ENCODE measurements at places on chromosomes 4 and X.
A peak's percentile ranks its signal among the peaks of the same experiment; 100 is the strongest.

- no peak for DNase-seq
These were observed 73.5 kb downstream of the FAM47B start for GRCh38 chrX:35016051-35016450.

DNA sequence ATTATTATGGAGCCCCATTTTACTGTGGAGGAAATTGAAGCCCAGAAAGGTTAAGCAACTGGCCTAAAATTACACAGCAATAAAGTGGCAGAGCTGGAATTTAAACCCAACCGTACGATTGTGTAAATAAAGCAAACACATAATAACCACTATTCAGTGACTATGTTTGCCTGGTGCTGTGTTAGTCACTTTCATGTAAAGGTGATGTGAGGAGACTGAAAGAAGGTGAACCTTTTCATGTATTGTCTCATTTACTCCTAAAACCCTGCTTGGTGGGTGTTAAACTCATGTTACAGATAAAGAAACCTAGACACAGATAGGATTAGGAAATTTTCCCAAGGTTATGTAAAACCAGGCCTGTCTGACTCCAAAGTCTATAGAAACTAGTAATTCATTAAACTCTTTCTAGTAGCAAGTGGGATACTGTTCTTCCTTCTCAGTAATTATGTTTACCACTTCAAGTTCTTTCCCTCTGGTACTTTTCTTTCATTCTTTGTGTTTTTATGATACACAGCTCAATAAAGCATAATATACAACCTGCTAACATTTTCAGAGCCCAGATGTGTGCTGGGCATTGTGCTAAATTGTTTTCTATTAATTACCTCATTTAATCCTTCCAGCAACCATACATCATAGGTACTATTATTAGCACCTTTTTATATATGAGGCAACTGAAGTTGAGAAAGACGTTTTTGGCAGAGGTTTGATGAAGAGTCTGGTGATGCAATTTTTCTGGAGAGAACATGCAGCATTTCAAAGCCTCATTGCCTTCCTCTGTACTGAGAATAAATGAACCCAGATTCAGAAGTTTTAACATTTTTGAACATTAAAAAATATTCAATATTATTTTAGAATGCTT, 202.7 kb downstream of the SPRY1 start:
- DNase-seq: no peak

- no peak for DNase-seq
These were observed 73.9 kb upstream of the TAF9B start for GRCh38 chrX:78213331-78213730.

- no peak for DNase-seq
These were observed at the start of gene GRIA3 for GRCh38 chrX:123184219-123184865. Gene GRIA3 (plus strand): TSS chrX:123184278. CDS start chrX:123184536, 258 bp downstream.

DNA sequence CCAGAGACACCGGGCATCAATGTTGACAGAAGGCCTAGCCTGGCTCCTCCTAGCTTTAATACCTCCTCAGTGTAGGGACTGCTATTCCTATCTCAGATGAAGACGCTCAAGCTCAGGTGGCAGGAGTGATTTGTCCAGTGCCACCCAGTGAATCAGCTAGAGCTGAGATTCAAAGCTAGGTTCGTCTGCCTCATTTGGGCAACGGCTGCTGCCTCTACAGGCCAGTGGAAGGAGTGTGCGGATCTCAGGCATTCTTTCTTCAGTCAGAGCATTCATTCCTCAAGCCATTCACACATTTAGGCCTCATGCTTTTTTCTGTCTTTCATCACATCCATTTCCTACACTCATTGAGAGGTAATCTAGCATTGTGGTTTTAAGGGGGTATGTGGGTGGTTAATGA, 7.3 kb downstream of the TSR2 start:
- DNase-seq: no peak

- DNase-seq: no peak
These were observed 7.8 kb upstream of the ZBTB33 start for GRCh38 chrX:120242813-120243212.

DNA sequence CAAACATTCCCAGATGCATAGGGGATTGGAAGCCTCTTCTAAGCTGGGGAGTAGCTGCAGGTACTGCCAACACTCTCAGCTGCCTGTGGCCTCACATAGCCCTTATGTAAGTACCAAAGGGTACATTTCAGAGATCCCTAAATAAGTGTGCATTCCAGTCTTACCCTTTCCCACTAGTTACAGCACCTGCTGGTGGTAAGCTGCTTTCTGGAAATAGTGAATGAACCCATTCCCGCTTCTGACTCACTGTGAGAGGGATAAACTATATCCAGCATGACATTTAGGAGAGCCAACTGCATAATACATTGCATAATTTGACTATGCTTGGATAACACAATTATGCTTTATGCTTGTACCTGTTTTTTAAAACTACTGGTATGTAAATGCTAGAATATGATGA, 149.0 kb downstream of the FAM13A start:
- no peak for DNase-seq

DNA sequence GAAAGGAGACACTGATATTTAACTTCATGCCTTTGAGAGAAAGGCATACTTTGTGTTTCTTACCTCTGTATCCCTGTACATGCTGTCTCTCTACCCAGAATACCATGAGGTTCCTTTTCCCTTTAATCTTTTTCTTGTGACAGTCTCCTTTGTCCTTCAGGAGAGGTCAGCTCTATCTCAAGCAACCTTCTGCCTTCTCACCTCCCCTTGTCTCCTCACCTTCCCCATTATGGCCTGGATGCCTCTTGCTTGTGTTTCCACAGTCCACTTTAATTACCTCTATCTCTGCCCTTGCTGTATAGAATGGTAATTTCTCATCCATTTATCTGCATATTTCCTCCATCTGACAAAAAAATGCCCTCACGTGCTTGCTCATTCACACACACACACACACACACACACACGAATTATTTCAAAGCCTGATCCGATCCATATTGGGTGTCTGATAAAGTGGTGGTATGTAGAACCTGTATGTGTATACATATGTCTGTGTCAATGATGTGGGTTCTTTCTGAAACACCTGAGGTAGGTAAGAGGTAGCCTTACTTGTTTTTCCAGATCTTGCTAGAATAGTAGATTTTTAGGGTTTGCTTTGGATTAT, 28.5 kb downstream of the MSN start:
- DNase-seq: no peak

- no peak for DNase-seq
These were observed 23.9 kb upstream of the CENPU start for GRCh38 chr4:184757810-184758209.

DNA sequence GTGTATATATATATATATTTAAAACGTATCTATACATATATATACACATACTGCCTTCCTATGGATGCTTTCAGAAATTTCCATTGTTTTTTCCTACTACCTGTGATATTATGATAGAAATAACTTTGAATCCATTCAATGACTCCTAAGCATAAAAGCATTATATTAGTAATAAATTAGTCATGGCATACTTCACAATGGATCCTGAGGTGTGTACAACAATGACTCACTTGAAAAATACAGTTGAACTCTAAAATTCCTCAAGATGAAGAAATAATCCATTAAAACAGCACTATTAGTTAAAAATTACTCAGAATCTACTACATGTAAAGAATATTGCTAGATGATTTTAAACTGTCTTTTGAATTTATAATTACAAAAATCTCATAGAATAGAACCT, 201.1 kb downstream of the STPG2 start:
- no peak for DNase-seq

- DNase-seq: no peak
These were observed 1.7 kb upstream of the ZFP92 start for GRCh38 chrX:153409414-153410101.

DNA sequence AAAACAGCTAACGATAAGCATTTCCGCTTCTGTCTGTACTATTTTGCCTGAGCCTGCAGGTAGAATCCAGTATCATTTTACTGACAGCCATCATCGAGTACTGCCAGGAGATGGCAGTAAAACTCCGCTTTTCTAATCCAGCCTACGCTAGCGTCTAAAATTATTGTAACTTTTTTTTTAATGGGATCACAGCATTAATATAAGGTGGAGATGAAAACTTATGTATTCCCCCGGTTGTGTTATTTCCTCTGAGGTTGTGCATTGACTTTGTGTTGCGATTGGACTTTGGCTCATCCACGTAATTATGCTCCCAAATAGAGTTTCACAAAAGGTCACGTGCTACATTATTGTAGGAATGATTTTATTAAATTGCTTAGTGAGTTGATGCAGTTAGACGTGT, 248.1 kb downstream of the C4orf33 start:
- peak; percentile 47 for DNase-seq

- no peak for DNase-seq
These were observed 55.9 kb downstream of the MXRA5 start for GRCh38 chrX:3290561-3290960.

GRCh38 chr4:149791851-149792250, 23.8 kb downstream of the IQCM start:
- no peak for DNase-seq

DNA sequence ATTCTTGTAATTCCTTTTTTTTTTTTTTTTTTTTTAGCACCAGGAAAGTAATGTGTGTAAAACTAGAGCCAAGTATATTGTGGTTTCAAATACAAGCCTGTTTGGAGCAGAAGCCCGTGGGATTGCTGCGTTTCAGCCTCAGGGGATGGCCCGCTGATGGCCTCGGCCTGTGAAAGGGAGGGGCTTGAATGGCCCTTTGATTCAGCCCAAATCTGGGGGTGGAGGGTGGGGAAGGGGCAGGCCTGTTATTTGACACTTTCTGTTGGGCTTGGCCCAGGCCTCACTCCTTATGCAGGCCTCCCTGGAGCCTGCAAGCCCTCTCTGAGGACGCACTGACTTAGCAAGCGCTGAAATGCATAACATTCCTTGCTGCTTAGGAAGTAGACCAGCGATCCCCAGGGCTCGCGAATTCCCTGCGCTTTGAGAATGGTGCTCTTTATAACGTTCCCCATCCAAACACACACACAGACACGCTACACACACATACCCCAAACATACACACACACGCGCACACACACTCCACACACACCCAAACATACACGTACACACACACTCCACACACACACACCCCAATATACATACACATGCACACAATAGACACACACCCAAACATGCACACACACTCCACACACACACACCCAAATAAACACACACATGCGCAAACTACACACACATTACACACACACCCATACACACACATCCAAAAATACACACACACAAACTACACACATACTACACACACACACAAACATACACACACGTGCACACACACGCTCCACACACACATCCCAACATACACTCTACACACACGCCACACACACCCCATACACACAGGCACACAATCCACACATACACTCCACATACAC, 29.6 kb downstream of the TLR10 start:
- DNase-seq: peak; percentile 45

DNA sequence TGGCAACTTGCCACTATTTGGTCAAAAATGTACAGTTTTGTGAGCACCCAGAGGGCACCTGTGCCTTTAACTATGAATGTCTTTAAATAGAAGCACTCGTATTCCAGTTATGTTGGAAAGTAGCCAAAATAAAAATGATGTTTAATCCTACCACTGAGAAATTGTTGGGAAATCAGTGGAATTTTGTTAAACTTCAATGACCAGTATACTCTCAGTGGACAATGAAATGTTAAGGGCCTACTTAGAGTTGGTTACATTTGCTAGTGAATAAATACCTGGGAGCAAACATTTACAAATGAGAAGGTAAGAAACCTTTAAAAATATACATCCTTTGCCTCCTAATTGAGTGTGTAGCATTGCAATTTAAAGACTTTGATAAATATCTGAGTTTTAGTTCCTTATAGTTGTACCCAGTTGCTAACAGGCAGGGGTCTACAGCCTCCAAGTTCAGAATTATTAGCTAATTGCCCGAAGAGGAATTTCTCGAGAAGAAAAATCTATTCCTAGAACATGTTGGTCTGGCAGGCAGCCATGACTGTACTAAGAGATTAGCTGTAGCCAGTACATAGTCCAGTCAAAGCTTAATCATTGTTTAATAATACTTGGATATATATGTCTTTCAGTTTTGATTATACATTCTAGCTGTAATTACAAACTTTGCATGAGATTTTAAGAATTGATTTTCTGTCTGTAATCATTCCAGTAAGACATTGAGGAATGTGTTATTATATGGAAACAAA, 93.2 kb downstream of the IL1RAPL2 start:
- no peak for DNase-seq

Data from BE2C (cell line).